ENCODE measurements at places on chromosomes 2 and 18.

- no peak for DNase-seq
These were observed 170.2 kb downstream of the ZNF385B start for GRCh38 chr2:179691235-179691634.

DNA sequence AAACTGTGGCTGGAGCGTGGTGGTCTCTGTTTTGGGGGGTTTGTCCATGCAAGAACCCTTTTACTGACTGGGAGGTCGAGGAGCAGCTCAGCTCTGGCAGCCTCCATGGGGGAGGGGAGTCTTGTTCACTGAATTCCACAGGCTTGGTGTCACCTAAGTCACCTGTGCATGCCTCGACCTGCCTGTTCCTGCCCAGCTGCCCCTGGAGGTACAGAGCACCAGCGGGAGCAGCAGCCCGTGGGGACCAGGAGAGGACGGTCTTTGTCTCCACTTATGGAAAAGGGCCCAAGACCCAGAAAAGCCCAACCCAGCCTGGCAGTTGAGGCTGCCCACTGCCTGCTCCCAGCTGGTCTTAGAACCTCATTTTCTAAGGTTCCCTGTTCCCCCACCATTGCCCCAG lies 168.7 kb upstream of the AGAP1 start:
- DNase-seq = no peak

- no peak for DNase-seq
These were observed 40.1 kb downstream of the NRP2 start for GRCh38 chr2:205722283-205722918.

GRCh38 chr2:1968988-1969700 lies 224.8 kb upstream of the PXDN start:
- no peak for DNase-seq

DNA sequence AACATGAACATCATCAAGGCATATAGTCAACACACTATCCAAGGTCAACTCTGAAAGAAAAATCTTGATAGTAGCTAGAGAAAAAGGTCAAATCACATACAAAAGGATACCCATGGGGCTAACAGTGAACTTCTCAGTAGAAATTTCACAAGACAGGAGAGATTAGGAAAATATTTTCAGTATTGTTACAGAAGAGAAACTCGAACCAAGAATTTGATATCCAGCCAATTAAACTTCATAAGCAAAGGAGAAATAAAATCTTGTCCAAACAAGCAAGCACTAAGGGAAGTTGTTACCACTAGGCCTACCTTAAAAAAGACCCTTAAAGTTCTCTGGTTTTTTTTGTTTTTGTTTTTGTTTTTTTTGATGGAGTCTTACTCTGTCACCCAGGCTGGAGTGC lies 242.5 kb downstream of the EXOC6B start:
- DNase-seq = no peak

DNA sequence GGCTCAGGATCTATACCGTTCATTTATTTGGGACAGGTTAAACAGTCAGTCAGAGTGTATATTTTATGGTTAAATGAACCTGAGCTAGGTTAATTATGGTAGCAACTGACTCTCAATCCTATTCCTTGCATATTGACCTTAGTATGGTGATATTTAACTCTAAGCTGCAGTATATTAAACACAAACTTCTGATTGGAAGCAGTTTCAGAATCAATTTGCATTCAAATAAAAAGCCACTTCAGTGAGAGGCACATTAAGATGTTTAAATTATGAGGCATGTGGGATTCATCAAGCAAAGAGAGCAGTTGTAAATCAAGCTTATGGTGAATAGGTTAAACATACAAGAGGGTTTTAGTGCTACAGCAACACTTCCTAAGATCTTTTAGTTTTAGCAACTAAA lies 40.4 kb downstream of the FRZB start:
- DNase-seq = no peak

GRCh38 chr18:70459251-70459650 lies 170.4 kb downstream of the SOCS6 start:
- no peak for DNase-seq

DNA sequence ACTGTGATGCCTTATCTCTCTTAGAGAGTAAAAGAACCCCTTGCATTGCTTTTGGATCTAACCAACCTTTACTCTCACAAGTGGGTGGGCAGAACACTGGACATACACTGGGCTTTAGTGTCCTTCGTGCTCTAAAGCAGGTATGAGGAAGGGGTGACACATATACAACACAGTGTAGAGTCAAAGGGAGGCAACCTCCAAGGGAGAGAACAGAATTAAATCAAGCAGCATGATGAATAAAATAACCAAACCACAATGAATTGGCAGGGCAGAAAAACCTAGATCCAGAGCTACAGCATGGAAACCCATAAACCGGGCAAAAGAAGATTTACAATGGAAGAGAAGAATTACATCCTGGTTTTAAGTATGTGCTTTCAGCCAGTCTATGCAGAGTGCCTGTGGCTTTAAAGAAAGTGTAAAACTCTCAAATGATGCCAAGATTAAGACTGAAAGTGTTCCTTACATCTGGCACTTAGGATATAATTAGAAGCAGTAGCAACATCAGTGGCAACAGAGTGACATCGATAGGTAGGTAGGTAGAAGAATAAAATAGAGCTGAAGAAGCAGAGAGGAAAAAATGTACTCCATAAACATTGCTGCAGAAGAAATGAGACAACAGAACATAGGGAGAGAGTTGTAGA lies 191.7 kb upstream of the ZC3H15 start:
- DNase-seq = no peak

DNA sequence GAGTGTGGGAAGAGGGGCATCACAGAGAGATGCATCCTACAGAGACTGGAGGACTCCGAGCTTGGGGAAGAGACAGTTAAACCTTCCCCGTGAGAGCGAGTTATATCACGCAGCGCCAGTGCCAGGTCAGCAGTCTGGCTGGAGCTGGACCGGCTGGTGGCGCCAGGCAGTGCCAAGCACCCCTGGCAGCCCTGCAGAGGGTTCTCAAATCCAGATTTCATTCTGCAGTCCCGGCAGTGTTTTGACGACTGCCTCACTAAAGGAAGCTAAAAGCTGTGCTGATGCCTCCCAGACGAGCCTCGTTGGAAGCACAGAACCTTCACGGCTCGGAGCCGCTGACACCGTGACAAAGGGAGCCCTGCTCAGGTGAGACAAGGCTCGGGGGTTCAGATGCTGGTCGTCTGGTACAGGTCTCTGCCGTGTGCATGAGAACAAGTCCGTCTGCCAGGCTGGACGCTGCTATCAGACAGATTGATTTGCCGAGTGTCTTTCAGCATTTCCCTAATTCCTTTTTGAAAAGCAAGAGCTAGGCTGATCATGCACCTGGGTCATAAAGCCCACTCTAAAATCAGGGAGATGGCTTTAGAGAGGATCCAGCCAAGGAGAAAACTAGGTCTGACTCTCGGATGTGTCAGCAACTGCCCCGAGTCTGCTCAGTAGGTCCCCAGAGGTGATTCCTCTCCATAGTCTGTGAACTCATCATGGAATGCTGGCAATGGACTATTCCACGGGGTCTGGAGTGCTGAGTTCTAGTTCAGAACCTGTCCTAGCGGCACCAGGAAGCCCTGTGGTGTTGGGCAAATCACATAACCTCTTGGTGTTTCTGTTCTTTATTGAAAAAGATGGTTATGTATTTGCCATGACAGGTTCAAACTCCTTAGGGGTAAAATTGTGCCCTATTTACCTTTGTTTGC lies 240.6 kb downstream of the SOX11 start:
- no peak for DNase-seq

DNA sequence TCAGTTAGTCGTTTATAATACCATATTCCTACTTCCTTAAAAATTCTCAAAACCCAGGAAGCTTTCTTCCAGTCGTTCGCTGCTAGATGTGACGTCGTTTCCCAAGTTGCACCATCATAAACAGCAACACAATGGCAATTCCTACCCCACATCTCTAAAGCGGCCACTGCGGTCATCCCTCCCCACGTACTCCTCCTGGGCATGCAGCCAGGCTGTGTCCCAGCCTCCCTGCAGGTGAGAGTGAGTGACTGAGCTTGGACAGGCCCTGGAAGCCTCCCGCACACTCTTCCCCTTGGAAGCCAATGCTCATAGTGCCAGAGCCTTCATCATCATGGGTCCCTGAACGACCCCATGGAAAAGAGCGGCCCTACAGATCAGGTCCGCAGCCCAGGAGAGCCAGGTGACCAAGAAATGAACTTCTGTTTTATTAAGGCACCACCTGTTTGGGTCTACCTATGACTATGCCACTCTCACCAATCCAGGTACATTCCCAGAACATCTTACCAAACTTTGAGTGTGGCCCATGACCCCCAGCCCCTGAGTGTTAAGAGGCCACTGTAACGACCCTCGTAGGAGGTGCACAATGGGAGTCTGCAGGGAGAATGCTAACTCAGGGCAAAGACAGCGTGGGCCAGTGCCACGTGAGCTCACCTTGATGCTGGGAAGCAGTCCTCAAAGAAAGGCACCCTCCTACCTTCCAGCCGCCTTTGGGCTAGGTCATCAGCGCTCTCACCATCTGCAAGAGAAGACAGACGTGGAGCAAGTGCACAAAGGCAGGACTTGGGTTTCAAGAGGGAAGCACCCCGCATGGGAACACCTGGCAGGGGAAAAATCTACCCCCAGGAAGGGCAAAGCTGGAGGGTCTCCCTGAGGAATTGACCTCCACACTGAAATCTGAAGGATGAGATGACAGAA lies 74.7 kb upstream of the RAB6C start:
- DNase-seq = no peak

DNA sequence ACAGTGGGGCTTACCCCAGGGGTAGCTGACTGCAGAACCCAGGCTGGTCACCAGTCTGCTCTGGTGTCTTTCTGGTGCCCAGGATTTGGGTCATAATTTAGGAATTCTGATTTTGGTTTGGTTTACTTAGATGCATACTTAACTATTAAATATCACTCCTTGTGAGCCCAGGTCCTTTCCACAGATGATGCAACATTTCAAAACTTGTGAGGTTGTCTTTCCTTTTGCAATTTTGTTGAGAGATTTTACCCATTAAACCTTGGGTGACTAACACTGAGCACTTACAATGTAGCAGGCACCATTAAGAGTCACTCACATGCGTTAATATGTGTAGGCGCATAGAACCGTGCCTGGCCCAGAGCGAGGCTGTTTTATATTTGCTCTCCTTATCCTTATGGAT lies 61.8 kb upstream of the RPL31 start:
- no peak for DNase-seq

GRCh38 chr2:149783284-149783683 lies 195.7 kb upstream of the MMADHC start:
- no peak for DNase-seq

DNA sequence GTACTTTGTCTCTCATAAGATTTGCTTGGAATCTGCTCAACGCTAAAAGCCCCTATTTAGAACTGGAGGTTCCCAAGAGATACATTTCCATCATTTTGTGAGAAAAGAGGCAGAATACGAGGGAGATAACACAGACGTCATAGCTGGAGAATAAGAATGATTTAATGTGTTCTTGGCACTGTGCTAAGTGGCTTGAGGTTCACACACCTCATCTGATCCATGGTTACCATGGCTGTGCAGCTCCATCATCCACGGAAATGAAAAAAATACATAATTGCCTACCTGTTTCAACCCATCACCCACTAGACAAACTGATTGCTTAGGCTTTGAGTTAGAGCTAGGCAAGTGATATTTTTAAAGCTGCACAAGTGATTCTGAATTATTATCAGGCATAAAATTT lies 227.6 kb downstream of the SLC8A1 start:
- DNase-seq = no peak

DNA sequence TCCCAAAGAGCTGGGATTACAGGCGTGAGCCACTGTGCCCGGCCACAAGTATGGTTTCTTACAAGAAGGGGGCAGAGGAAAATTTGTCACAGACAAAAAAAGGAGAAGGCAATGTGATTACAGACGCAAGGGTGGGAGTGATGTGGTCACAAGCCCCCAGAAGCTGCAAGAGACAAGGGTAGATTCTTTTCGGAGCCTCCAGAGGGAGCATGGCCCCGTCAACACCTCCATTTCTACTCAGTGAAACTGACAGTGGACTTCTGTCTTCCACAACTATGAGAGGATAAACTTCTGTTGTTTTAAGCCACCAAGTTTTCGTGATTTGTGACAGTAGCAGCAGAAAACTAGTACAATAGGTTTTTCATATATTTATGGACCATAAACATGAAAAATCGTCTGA lies 2.1 kb upstream of the TCF7L1 start:
- no peak for DNase-seq

DNA sequence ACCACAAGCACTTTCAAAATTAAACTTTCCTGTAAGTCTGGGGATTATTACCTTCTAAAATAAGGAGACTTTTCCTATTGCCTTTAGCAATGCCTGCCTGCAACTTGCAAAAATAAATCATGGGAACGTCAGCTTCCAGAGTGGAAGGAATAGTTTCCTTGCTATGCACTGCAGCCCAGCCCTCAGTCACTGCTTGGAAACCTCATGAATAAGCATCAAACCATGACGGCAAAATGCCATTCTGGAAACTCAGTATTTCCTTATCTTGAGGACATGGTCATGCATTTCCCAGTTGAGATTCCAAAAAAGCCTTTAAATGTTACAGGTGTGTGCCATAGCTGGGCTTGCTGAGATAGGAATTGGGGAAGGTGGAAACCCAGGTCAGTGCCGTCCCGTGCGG lies 84.2 kb upstream of the OTOS start:
- DNase-seq = no peak

DNA sequence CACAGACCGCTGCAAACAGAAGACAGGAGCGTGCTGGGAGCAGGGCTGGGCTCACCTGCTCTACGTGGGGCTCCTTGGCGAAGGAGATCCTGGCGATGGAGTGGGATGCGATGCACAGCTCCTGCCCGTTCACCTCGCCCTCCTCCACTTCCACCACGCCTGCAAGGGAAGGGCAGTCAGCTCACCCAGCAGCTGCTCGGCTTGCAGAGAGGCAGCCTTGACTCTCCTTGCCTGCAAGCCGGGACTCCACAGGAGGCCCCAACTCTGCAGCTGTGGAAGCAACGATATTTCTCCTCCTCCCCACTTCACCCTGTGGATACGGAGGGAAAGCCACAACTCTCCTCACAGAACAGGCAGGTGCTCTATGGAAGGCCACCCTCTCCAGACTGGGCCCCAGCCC lies 35.1 kb downstream of the THAP4 start:
- no peak for DNase-seq

DNA sequence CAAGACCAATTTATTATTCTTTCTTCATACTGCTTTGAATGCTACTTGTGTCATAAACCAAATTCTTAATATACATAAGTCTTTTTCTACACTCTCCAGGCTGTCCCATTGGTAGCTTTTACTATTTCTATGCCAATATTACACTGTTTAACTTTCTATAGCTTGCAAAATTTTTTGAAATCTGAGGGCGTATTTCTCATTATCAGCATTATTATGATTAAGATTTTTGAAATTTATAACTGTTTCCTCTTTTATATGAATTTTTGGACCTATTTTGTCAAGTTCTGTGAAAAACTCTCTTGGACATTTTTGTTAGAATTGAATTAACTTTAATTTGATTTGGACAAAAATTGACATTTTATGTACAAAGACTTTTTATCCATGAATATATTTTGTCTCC lies 98.6 kb downstream of the GFPT1 start:
- no peak for DNase-seq

All from activated CD4-positive, alpha-beta T cell treated with anti-CD3 and anti-CD28 coated beads, Interleukin-2, Interleukin-6, amounts not matched to agents 100 ng/mL and 50 ng/mL, durations not matched to agents 16 hours and 8 hours (primary cell).